ELR (cell line): ENCODE measurements at places on chromosomes 2 and 18.
A peak's percentile ranks its signal among the peaks of the same experiment; 100 is the strongest.

- no peak for DNase-seq
These were observed 250.9 kb downstream of the PTH2R start for GRCh38 chr2:208657468-208657867.

DNA sequence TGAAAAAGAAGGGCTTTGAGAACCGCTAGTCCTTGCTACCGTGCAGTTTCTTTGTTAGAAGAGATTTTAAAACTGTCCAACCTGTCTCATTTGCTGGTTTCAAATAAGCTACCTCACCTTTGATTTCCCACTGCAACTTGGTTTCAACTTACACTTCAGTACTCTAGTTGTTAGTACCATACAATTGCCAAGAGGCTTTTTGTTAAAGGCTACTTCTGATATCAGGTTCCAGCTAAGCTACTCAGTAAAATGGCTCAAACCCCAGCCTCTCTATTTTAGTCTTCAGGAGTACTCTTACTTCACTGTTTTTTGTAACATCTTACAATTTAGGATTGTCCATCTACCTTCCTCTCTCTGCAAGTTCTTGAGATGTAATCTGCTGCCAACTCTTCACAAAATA is 91.6 kb downstream of the INO80D start:
- no peak for DNase-seq

GRCh38 chr2:30250421-30250820 is 19.1 kb downstream of the LBH start:
- DNase-seq = no peak

- no peak for DNase-seq
These were observed 737.9 kb upstream of the SALL3 start for GRCh38 chr18:78241535-78242253.

DNA sequence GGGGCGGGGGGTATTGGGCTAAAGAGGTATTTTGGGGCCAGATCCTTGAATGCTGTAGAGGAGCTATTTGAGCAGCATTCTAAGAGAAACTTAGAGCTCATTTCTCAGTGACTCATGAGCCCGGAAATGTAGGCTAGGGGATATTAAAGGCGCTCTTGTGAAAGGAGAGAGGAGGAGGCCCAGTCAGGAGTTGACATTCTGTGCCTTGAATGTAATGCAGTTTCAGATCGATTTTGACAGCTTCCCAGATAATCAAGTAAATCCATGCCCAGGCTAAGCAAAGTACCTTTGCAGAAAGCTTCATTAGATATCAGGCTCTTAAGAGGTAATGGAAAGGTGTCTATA is 1.5 kb downstream of the CAB39 start:
- DNase-seq = peak; percentile 87

- no peak for DNase-seq
These were observed 2.1 kb downstream of the RNF149 start for GRCh38 chr2:101306410-101306809.
